ENCODE measurements at places on chromosomes 3 and 15. TPM values are rescaled to one million over a fixed set of nuclear protein-coding genes. Genes with fewer than 3 reads are reported as not detected.
A peak's percentile ranks its signal among the peaks of the same experiment; 100 is the strongest.

DNA sequence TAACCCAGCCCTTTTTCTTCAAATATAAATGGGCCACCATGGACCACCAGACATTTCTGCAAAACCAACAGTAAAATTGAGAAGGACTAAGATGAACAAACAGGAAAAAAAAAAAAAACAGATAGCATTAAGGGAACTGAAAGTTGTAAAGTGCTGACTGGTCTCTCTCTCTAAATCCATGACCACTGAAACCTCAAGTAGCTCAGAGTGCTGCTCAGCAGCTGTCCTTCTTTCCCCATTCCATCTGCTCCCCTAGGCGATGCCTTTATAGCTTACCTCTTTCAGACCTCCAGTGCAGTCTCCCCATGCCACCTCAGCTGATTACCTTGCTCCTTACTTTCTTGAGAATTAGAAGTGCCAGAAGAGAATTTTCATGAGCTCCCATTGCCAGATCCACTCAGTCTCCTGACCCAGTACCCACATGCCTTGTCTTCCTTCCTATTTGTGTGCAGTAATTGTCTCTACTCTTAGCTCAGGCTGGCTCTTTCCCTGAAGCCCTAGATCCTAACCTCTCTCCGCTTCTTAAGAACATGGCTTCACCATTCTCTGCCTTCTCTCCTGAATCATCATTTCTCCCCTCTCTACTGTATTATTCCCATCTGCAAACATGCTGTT, 23.9 kb upstream of the XIRP1 start:
- DNase-seq = no peak

DNA sequence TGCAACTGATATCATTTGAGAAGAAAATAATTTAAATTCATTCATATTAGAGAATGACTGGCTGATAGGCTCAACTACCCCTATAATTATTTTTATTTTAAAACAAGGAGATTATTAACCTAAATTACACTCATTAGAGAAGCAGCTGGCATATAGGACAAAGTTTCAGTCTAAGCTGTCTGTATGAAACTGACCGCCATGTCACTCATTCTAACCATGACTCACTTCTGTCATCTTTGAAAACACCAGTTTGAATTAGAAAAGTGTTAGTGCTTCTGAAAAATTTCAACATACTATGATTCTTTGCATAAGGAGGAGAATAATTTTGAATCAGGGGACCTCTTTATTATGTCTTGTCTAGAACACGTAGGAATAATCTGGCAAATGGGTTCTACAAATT, 1058.5 kb downstream of the ROBO2 start:
- no peak for DNase-seq

GRCh38 chr3:5055357-5056110, 66.6 kb upstream of the ARL8B start:
- no peak for DNase-seq

C3orf22 gene
- not detected for total RNA-seq

PLA2G4E gene
- 0.45 TPM for total RNA-seq

DNA sequence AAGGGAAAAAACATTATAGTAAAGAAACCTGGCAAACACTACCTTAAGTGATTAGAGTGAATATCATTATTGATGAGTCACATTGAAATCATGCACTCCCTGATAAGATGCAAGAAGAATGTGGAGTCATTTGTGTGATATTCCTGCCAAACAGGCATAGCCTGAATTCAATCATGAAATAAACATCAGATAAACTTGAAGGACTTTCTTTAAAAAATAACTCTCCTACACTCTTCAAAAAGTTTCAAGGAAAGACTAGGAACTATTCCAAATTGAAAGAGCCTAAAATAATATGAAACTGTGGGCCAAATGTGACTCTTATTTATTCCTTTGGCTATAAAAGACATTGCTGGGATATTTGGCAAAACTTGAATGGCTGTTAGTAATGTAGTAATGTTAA, 625.7 kb upstream of the LMCD1 start:
- no peak for DNase-seq

DNA sequence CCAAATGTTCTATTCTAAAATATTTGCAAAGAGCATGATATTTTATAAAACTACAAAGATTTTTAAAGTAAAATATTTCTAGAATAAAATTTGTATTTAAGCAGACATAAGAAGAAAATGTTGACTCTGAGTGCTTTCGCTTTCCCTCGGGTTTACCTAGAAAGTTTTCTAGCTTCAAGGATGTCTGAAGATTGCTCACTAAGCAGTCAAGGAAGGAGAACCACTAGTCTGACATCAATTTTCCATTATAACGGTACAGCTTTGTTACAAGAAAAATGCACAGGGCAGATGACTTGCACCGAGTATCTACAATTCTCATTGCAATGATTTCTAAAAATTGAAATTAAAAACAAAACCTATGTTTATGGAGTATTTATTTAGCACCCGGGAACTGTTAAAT, 14.2 kb downstream of the GPR15 start:
- no peak for DNase-seq

DNA sequence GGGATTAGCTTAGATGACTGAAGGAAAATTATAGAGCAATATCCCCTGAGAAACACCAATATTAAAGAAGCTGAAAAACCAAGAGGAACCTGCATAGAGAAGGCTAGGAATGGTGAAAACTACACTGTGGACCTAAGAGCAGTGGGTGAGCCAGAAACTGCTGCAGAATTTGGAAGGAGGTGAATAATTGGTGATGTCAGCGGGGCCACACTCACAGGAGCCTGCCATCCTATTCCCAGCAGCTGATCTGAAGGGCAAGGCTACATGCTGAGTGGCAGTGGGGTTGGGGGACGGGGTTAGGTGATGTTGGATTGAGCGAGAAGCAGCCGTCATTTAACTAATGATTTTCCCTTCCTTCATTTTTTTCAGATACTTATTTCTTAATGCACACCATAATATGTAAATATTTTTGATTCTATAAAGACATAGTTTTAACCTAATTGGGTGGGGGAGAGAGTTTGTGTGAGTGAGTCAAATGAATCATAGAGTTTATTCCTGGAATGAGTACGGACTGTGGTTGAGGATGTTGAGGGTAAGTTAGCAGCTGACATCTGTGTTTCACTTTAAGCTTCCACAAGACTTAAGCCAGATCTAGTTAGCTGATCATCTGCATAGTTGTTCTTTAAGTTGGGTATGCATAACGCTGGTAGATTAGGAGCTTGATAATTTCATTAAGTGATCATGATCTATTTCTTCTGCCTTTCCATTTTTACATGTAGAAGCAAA, 222.8 kb downstream of the PTPRG start:
- DNase-seq = peak; percentile 12

- DNase-seq = no peak
Measured at GRCh38 chr15:53454843-53455721, 304.4 kb downstream of the WDR72 start.

CPB1 gene
- not detected for total RNA-seq

GOLGA8J gene
- total RNA-seq = not detected

RTP4 gene
- total RNA-seq = 0.19 TPM

UROC1 gene
- total RNA-seq = not detected

APH1B gene
- total RNA-seq = 15.8 TPM

All from mammary epithelial cell (primary cell).